ENCODE measurements at places on chromosomes 6 and 20.

- no peak for DNase-seq
Measured at GRCh38 chr6:104472021-104472901, 387.5 kb downstream of the HACE1 start.

DNA sequence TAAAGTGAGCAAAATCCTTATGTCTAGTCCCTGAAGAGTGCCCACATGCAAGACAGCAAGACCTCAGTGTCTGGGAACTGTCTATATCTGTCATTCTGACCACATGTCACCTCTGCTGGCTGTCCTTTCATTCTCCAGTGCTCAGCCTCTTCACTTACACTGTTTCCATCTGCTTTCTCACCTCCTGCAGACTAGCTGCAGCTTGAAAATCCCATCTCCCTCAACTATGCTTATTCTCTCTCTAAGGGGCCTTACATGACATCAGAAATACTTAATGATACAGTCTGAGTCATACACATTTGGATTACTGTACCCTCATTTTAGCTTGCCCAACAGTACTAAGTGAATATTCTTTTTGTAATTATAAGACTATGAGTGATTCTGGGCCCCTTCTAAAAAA lies 587.8 kb downstream of the EPM2A start:
- no peak for DNase-seq

DNA sequence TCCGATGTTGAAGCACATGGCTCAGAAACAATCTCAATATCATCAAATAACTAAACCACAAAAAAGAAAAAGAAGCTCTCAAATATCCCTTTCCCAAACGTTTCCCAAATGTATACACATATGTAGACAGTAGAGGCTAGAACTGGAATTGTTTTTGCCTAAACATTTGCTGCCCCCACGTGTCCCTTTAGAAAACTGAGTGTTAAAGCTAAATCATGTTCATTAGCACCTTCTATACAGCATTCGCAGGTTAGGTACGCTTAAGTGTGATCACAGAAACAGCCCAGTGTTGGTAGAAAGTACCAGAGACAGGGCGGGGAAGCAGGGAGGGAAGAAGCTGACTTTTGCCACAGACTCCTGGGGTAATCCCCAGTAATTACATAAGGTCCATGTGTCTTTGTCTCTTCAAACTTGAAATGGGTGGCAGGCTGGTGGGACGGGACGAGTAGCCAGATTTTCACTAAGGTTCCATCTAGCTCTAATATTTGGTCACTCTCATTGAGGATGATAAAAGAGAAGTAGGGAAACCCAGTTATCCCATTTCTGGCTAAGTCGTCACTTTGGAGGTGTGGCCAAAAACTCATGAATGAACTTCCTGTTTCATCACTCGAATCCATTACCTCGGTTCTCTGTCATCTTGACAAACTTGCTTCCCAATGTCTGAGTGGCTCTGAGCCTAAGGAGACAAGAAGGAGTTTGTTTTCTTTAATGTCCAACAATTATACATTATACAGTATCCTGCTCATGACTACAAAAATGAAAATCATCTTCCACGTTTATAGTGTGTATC lies 15.0 kb upstream of the TFAP2A start:
- no peak for DNase-seq

DNA sequence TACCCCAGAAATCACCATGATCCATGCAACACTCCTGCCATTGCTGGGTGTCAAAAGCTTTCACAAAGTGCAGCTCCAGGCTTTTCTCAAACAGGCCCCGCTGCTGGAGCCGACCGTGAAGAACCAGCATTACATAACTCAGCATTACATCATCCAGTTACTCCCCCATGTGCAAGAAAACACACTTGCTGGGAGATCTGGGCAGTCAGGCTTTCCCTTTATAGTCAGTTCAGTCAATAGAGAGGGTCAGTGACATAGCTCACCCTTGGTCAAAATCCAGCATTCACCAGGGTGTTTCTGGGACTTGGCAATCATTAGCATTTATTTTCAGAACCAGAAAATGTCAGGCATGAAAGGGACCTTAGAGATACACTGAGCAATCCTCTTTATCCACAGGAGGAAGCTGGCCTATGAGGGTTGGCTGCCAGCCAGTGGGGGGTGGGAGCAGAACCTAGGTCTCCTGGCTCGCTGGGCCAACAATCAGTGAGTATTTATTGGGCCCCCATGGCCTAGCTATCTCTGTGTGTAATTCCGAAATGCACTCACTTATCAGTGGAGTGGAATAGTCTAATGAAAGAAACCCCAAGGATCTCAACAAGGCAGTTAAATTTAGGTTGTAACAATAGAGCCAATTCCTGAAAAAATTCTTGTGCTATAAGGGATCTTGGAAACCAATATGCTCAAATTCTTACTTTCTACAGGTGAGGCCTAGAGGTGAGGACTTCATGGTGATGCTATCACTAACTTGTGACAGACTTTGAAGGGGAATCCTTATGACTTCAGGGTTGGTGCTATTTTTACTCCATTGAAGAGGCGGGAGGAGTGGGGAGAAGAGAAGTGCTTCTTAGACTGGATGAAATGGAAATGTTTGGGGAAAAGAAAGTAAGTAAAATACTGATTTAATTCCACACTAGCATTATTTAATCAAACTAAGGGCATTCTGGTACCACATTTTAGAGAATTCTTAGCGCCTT lies 54.6 kb downstream of the LYRM4 start:
- DNase-seq, result peak; percentile 26

DNA sequence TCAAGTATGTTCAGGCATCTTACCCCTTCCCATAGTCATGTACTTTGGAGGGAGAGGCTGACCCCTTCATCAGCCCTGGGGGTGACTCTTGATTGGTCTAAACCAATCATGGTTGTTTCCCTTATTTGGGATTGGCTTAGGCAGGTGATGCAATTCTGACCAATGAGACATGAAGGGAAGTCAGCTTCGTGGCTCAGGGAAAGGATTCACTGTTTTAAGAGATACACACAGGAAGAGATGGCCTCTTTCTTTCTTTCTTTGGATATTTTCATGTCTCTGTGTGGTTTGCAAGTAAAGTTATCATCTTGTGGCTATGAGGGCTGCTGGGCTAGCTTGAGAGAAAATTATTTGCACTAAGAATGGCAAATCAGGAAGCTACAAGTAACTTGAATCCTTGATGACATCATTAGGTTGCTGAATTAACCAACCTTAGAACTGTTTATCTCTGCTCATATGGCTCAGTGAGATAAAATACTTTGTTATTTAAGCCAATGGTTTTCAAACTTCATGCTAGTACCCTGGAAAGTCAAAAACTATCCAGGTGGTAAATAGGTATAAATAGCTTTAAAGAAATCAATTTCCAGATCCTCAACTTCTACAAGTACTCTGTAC lies 144.2 kb upstream of the CENPW start:
- DNase-seq, result no peak

DNA sequence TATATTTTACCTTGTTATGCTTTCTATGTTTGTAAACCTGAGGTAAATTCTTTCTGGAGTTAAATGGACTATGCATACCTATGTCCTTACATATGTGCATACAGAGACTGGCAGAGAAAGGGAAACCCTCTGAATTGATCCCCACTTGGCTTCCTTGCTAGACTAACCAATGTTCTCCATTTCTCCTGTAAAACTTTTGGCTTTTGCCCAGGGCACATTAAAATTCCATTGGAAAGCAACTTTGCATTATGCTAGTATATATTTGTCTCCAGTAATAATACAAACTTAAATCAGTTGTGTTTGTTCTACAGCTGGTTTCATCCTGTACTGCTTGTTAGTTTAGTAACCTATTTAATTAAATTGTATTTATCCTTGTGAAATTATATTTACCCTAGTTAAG lies 646.0 kb upstream of the MARCKS start:
- DNase-seq, result no peak

DNA sequence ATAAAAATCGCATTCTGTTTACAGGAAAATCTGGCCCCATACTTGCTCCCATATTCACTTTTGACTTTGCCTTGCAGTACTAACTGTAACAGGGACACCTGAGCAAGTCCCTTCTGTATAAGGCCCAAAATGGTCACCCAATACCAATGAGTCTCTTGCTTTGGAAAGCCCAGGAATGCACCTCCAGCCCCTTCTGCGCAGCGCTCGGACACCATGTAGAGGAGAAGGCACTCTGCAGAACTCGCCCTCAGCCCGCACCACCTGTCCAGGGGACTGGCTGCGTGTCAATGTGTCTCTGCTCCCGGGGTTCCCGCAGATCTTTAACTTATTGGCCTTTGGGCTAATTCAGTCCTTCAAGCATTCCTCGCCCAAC lies 746 bp upstream of the PRND start:
- no peak for DNase-seq

DNA sequence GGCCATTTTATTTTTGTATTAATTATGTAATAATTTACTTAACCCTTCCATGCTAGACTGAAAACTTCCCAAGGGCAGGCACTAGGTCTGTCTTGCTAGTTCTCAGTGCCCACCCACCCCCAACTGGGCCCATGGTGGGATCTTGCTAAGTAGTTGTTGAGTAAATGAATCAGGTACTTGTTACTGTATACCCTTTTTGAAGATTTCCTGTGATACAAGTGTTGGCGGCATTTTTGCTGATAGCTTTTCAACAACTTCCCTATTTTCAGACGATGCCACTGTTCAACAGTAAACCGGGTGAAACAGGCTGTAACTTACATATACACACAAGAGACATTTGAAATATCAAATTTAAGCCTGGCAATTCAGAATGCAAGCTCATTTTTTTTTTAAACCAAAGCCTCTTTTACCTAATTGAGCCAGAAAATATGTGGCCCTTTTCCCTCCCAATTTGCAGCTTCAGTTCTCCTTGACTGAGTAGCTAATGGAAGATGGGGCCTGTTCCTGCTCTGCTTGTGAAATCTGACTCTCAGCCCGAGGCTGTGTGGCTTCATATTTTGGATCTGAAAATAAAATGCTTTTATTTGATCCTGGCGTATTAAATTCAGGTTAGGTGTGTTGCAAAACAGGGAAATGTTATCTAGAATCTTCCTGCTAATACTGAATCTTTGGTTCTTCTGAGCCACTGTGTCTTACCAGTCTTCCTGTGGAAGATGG lies 288.3 kb downstream of the NRN1 start:
- DNase-seq, result no peak

DNA sequence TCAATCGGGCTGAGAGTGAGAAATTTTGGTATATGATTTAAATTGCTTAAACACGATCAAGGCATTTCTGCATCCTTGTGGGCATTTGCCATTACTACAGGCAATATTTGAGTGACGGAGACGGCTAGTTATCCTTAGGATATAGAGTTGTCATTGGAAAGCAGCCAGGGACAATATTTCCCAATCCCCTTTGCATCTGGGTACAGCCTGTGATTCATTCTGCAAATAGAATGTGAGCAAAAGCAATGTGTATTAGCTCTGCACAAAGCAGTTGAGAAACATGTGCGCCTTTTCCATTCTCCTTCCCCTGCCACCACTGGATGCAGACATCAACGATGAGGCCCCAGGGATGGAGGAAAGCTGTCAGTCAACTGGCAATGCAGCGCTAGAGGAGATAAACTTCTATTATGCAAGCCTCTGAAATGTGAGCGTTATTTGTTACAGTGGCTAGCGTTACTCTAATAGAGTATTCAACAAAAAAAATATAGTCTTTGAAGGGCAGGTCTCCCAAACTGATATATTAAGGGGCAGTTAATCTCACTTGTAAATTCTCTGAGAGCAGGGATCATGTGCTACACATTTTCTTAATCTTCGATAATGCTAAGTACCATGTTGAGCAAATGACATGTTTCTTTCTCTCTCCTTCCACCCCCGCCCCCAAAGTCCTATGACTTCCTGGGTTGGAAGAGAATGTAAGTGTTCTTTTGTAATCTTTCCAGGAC lies 37.1 kb upstream of the NCOA3 start:
- DNase-seq, result peak; percentile 54

- no peak for DNase-seq
Measured at GRCh38 chr6:113734982-113735381, 122.2 kb upstream of the MARCKS start.

DNA sequence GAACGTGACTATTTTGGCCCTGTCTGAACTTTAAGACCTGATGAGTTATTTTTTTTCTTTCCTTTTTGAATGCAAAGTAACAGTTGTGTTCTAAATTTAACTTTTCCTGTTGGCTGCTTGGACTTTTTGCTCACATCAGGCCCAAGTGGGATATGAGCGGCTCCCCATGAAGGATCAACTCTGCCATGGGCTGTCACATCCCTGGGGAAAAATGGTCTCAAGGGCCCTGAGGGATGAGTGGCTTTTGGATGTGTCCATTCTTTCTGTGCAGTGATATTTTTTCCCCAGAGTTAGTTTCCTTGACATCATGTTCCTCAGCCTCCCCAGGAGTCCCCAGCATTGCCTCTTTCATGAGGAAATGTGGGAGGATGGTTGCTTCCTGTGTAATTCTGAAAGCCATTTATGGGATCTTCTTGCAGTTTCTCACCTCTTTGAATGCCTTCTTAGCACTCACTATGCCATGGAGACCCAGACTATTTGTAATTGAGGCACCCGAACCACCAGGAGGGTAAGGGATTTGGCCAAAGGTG lies 92.5 kb downstream of the SLC24A3 start:
- DNase-seq, result no peak

DNA sequence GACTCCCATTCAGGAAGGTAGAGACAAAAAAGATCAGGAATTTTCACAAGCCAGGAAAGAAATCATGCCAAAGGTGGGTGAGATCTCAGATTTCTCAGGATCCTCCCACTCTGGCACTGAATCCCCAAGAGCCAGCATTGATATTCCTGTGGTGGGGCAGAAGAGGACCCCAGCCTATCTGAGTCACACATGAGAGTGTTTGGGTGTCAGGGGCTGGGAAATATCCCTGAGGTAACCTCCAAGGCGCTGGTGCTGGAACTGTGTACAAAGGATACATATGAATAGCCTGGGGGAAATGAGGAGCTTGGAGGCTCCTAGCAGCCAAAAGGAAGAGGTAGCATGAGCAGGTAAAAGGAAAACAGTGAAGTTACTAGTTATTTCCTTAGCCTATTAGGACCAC lies 369.4 kb downstream of the BTBD9 start:
- no peak for DNase-seq

- no peak for DNase-seq
Measured at GRCh38 chr6:52632011-52632410, 38.9 kb upstream of the TMEM14A start.

- DNase-seq, result no peak
Measured at GRCh38 chr20:52649727-52650126, 322.4 kb upstream of the TSHZ2 start.

All from breast epithelium (tissue), 4 donors.